ENCODE measurements at places on chromosomes 4 and X. TPM values are rescaled to one million over a fixed set of nuclear protein-coding genes. Genes with fewer than 3 reads are reported as not detected.

DNA sequence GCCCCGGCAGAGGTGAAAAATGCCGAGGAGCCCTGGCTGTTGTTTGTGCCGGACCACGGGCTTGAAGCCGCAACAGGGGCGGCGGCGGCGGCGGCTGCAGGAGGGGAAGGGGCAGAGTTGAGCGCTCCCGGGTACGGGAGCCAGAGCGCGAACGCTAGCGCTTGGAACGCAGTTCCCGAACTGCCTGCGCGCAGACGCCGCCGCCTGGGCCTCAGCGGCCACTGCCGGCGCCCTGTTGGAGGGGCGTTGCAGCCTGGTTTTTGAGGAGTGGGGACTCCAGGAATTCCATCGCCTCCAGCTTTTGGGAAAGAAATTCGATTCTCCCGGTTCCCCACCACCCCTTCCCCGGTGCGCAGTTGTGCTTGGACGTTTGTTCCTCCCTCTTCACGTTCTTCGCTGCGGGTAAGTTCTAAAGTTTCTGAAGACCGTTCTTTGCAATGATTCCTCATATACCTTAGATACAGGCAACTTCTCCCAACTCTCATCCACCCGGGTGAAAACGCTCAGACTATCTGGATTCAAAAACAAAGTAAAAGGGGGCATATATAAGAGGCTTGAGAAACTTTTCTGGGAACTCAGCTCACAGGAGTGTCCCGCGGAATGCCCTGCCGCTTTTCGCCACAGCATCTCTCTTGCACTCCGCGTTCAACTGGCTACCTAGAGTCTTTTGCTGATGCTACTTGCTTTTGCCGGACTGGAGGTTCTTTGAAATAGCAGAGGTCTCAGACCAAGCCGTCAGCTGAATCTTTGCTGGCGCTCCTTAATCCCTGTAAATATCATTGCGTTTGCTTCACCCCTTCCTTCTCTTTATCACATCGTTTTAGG, 1.0 kb downstream of the FAT4 start:
- peak overlapping the region; percentile 21 for H3K27ac ChIP-seq
- H3K4me3 ChIP-seq = peak overlapping the region; percentile 84
- peaks cover 12% of the 10 kb centered on the region for H3K4me1 ChIP-seq

CDS1 gene
- total RNA-seq = not detected

ATP2B3 gene
- 0.05 TPM for total RNA-seq

RBM47 gene
- total RNA-seq = 20.3 TPM

DNA sequence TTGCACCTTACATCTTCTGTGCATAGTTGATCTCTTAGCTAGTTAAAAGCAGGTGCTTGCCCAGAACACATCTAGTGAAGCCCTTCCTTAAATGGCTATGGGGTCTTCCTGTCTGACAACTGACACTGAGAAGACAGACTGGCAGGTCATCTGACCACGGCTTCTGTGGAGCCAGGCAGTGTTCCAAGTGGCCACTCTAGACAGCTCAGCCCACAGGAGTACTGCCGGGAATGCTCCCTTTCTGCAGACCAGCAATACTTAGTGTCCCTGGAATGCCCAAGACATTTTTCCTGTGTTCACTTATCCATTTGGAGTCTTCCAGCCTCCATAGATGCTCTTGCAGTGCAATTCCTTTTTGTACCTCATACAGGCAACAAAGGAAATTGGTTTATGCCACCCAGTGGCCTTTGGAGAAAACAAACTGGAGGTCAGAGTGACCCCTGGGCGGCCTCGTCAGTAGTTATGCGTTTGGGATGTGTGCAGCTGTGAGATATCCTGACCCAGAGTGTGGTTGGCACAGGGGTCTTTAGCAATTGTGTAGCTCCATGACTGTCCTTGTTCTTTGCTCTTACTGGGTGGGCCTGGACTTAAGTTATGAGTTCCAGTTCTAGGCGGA, 335.5 kb downstream of the ARHGAP10 start:
- no peak for DNase-seq
- H3K27ac ChIP-seq = no peak overlapping the region
- peaks cover 2% of the 10 kb centered on the region for H3K36me3 ChIP-seq
- no peaks in the 10 kb centered on the region for H3K4me1 ChIP-seq

GRCh38 chrX:133555782-133556458, 140.6 kb upstream of the GPC4 start:
- no peak for DNase-seq
- no peaks in the 10 kb centered on the region for H3K36me3 ChIP-seq
- H3K4me3 ChIP-seq = no peak overlapping the region
- H3K27ac ChIP-seq = no peak overlapping the region
- H3K27me3 ChIP-seq = no peaks in the 10 kb centered on the region
- no peaks in the 10 kb centered on the region for H3K4me1 ChIP-seq

VSIG4 gene
- total RNA-seq = not detected

DNA sequence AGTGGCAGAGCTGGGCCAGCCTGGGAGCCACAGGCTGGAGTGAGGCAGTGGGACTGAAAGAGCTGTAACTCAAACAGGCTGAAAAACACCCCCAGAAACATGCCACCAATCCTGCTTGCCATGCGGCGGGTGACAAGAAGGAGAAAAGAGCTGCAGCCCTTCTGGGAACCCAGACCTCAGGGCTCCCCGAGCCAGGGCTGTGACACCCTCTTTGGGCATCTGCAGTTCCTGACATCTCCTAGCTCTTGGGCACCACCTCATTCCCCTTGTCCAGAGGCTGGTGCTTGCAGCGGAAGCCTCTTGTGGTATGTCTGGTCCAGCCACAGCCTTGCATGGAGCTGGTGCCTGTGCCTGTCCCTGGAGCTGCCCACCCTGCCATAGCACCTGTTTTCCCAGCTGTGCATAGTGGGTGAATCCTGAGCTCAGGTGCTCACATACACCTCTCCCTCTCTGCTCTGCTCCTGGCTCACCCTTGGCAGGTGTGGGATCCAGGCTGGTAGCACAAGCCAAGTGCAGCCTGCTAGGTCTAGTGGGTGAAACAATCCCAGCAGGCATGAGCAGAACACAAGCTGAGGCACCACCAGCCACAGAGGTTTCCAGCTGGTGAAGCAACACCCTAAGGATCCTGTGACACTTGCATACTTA, 149.0 kb downstream of the CXXC4 start:
- no peaks in the 10 kb centered on the region for H3K4me1 ChIP-seq
- H3K4me3 ChIP-seq = no peak overlapping the region
- DNase-seq = no peak
- H3K27ac ChIP-seq = no peak overlapping the region
- H3K36me3 ChIP-seq = no peaks in the 10 kb centered on the region

AGTR2 gene
- not detected for total RNA-seq

GRCh38 chr4:94068753-94069719, 138.6 kb upstream of the SMARCAD1 start:
- no peak overlapping the region for H3K4me3 ChIP-seq
- H3K36me3 ChIP-seq = no peaks in the 10 kb centered on the region
- no peaks in the 10 kb centered on the region for H3K27me3 ChIP-seq
- no peak for DNase-seq
- no peaks in the 10 kb centered on the region for H3K4me1 ChIP-seq
- H3K27ac ChIP-seq = no peak overlapping the region

DNA sequence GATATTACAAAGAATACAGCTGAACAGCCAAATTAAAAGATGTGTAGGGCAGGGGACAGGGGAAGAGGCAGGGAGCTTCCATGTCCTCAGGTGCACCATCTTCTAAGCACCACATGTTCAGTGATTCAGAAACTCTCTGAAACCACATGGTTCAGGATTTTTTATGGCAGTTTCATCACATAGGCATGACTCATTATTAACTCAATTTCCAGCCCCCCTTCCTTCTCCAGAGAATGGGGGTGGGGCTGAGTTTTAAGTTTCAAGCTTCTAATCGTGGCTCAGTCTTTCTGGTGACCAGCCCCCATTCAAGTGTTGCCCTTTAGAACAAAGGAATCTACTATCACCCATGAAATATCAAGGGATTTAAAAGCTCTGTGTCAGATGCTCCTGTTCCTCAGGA, 317.8 kb upstream of the GALNT7 start:
- H3K27ac ChIP-seq = no peak overlapping the region
- H3K36me3 ChIP-seq = no peaks in the 10 kb centered on the region
- H3K4me3 ChIP-seq = no peak overlapping the region
- no peaks in the 10 kb centered on the region for H3K27me3 ChIP-seq
- no peak for DNase-seq

DNAAF6 gene
- not detected for total RNA-seq

DNA sequence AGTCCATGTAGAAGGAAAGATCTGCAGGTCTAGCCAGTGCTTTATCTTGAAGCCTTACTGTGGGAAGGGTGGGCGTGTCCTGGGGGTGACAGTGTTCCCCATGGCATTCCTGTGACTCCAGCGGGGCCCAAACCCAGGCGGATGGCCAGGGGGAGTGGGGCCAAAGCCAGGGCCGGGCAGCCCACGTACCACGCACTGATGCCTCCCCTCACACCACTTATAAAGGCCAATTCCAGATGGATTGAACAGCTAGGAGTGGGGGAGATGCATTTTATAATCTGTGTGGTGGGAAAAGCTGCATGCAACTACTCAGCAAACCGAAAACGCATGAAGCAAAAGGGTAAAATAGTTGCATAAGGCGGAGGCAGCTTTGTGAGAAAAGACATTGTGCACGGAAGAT, 36.4 kb downstream of the NELFA start:
- H3K4me3 ChIP-seq = no peak overlapping the region
- no peak overlapping the region for H3K27ac ChIP-seq
- peaks cover 42% of the 10 kb centered on the region for H3K36me3 ChIP-seq
- no peaks in the 10 kb centered on the region for H3K27me3 ChIP-seq

SPACA5 gene
- not detected for total RNA-seq

- DNase-seq = no peak
- H3K27ac ChIP-seq = peak within 1 kb of the TSS; percentile 35
- peak within 1 kb of the TSS; percentile 79 for H3K4me3 ChIP-seq
- peaks cover 49% of the 10 kb centered on the region for H3K27me3 ChIP-seq
These were observed at the start of gene ADAMTS3 for GRCh38 chr4:72568959-72569718. TSS of gene ADAMTS3 (minus strand) at chr4:72569221. CDS start at chr4:72568762, 459 bp downstream.

- no peak for DNase-seq
- H3K27me3 ChIP-seq = no peaks in the 10 kb centered on the region
- no peaks in the 10 kb centered on the region for H3K4me1 ChIP-seq
- no peak overlapping the region for H3K27ac ChIP-seq
- no peak overlapping the region for H3K4me3 ChIP-seq
These were observed 24.7 kb downstream of the SEC24D start for GRCh38 chr4:118810991-118811764.

P2RY10 gene
- 44.9 TPM for total RNA-seq

GABRB1 gene
- not detected for total RNA-seq

GRCh38 chrX:149205937-149206336, 299.2 kb downstream of the IDS start:
- no peaks in the 10 kb centered on the region for H3K36me3 ChIP-seq
- no peak overlapping the region for H3K4me3 ChIP-seq
- no peak overlapping the region for H3K27ac ChIP-seq
- DNase-seq = no peak
- no peaks in the 10 kb centered on the region for H3K27me3 ChIP-seq

TRPC5OS gene
- not detected for total RNA-seq

GRCh38 chr4:102736636-102737549, 23.9 kb downstream of the MANBA start:
- H3K4me3 ChIP-seq = no peak overlapping the region
- no peaks in the 10 kb centered on the region for H3K27me3 ChIP-seq
- H3K36me3 ChIP-seq = peaks cover 17% of the 10 kb centered on the region
- H3K27ac ChIP-seq = no peak overlapping the region

RHOXF2 gene
- not detected for total RNA-seq

- H3K27ac ChIP-seq = peak overlapping the region; percentile 100
- H3K4me1 ChIP-seq = peaks cover 62% of the 10 kb centered on the region
- no peak for DNase-seq
- H3K27me3 ChIP-seq = peaks cover 5% of the 10 kb centered on the region
- H3K4me3 ChIP-seq = peak overlapping the region; percentile 95
These were observed 792 bp downstream of the PPID start for GRCh38 chr4:158722291-158722916.

GRCh38 chr4:38985410-38986100, 46.7 kb downstream of the TMEM156 start:
- peak overlapping the region; percentile 81 for H3K27ac ChIP-seq
- DNase-seq = no peak
- peaks cover 85% of the 10 kb centered on the region for H3K4me1 ChIP-seq
- H3K36me3 ChIP-seq = peaks cover 57% of the 10 kb centered on the region
- H3K27me3 ChIP-seq = no peaks in the 10 kb centered on the region

- H3K4me1 ChIP-seq = peaks cover 18% of the 10 kb centered on the region
- no peak overlapping the region for H3K27ac ChIP-seq
- no peaks in the 10 kb centered on the region for H3K36me3 ChIP-seq
- no peak for DNase-seq
- no peak overlapping the region for H3K4me3 ChIP-seq
These were observed 51.2 kb upstream of the KLF3 start for GRCh38 chr4:38612646-38613414.

GRCh38 chr4:109873791-109874514, 26.0 kb downstream of the LRIT3 start:
- no peaks in the 10 kb centered on the region for H3K36me3 ChIP-seq
- no peak overlapping the region for H3K4me3 ChIP-seq
- H3K27me3 ChIP-seq = peaks cover 3% of the 10 kb centered on the region
- H3K4me1 ChIP-seq = no peaks in the 10 kb centered on the region
- no peak overlapping the region for H3K27ac ChIP-seq

DNA sequence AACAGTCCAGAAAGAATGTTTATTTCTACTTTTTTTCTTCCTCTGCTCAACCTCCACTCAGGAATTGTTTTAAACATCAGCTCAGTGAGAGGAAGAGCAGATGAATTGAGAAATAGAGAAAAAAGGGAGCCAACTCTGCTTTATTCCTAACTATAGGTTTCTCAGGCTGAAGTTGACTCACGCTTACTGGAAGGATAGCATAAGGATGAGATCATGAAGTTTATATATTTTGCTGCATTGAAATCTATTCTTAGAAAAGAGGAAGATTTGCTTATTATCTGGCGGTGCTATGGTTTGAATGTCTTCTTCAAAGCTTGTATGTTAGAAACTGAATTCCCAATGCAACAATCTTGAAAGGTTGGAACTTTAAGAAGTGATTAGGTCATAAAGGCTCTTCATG, 1673.4 kb upstream of the PCDH7 start:
- no peaks in the 10 kb centered on the region for H3K27me3 ChIP-seq
- H3K27ac ChIP-seq = no peak overlapping the region
- no peak overlapping the region for H3K4me3 ChIP-seq
- no peaks in the 10 kb centered on the region for H3K4me1 ChIP-seq
- H3K36me3 ChIP-seq = no peaks in the 10 kb centered on the region

- peaks cover 38% of the 10 kb centered on the region for H3K4me1 ChIP-seq
- peak; percentile 14 for DNase-seq
These were observed 179.5 kb upstream of the TBL1X start for GRCh38 chrX:9285342-9285771.

- H3K36me3 ChIP-seq = no peaks in the 10 kb centered on the region
- no peaks in the 10 kb centered on the region for H3K27me3 ChIP-seq
- H3K4me1 ChIP-seq = no peaks in the 10 kb centered on the region
- DNase-seq = no peak
- no peak overlapping the region for H3K4me3 ChIP-seq
These were observed 597.2 kb downstream of the GALNTL6 start for GRCh38 chr4:172410363-172410762.

DNA sequence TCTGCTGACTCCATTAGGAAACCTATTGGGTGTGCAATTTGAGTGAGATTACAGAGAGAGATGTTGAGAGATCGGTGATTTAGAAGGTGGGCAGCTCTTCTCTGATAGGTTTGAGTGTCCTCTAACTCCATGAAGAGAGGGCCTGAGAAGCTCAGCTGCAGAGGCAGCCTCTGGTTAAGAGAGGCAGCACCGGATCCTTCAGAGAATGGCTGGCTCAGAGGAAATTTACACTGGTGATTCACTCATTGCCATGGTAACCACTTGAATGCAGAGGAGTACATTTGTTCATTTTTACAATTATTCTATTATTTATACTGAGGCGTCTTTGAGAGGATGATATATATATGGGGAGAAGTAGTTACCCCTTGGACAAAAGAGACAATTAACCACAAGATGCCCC, 171.7 kb downstream of the PDGFRA start:
- no peak for DNase-seq
- H3K36me3 ChIP-seq = no peaks in the 10 kb centered on the region
- no peaks in the 10 kb centered on the region for H3K27me3 ChIP-seq
- no peak overlapping the region for H3K4me3 ChIP-seq
